Esophagus squamous epithelium (tissue), 5 donors: ENCODE measurements at places on chromosomes 7 and 10.

GRCh38 chr10:28302012-28302637, 739 bp downstream of the MPP7 start:
- peak overlapping the region; percentile 92 for H3K4me3 ChIP-seq
- no peaks in the 10 kb centered on the region for H3K4me1 ChIP-seq
- no peaks in the 10 kb centered on the region for H3K36me3 ChIP-seq
- H3K27ac ChIP-seq: peak overlapping the region; percentile 93
- DNase-seq: no peak

DNA sequence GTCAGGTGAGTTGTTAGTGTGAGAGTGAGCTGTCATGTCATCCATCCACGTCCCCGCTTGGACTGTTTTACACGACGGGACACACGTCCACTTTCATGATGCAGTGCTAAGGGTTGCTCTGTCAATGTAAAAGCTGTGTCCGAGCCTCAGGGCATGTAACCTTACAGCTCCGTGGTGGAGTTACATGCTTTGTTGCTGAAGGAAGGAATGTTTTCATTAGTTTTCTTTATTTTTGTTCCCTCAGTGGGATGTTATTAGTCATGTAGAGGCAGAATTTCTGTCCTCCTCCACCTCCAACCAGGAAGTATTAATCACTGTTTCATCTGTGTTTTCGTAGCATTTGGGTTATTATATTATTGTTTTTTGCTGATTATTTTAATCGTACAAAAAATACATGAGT, 88.6 kb downstream of the NRG3 start:
- H3K27me3 ChIP-seq: no peaks in the 10 kb centered on the region
- H3K27ac ChIP-seq: no peak overlapping the region
- H3K36me3 ChIP-seq: no peaks in the 10 kb centered on the region
- H3K4me1 ChIP-seq: no peaks in the 10 kb centered on the region
- no peak overlapping the region for H3K4me3 ChIP-seq

DNA sequence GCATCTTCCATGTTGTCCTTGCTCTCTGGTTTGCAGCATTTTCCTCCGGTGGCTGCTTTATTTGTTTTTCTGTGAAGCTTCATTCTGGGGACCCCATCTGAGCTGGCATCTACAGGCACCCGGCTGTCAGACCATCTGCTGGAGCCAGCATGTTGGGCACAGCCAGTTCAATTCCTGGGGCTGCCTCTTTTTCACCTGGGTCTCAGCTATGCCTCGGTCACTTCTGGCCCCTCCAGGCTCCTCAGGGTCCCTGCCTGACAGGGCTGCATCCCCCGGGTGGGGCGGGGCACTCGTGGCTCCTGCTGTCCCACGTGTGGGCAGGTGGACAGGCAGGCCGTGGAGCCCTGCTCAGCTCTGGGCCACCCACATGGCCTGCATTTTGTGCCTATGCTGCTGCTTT, 8.1 kb downstream of the SCART1 start:
- no peaks in the 10 kb centered on the region for H3K4me1 ChIP-seq
- H3K27me3 ChIP-seq: no peaks in the 10 kb centered on the region
- no peak for DNase-seq
- H3K36me3 ChIP-seq: no peaks in the 10 kb centered on the region
- no peak overlapping the region for H3K27ac ChIP-seq

DNA sequence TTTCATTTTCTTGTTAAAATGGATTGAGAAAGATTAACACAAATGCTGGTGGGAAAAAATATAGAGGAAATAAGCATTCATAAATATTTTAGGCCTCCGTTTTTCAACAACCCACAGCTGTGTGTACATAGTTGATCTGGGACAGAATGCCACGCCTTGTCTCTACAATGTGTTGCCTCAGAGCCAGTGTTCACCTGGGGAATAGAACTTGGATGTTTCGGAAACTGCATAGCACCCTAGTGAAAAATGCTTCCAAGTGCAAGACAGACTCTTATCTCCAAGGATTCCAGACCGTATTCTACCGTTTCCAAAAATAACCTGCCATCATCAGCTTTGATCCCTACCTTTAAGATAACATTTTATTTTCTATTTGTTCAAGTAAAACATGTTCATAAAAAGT, 260.9 kb downstream of the SDK1 start:
- H3K27me3 ChIP-seq: no peaks in the 10 kb centered on the region
- no peaks in the 10 kb centered on the region for H3K4me1 ChIP-seq
- no peak overlapping the region for H3K27ac ChIP-seq
- no peaks in the 10 kb centered on the region for H3K36me3 ChIP-seq
